Pancreas (tissue), 10 donors: ENCODE measurements at places on chromosomes 6 and 20. TPM values are rescaled to one million over a fixed set of nuclear protein-coding genes. Genes with fewer than 3 reads are reported as not detected.

DNA sequence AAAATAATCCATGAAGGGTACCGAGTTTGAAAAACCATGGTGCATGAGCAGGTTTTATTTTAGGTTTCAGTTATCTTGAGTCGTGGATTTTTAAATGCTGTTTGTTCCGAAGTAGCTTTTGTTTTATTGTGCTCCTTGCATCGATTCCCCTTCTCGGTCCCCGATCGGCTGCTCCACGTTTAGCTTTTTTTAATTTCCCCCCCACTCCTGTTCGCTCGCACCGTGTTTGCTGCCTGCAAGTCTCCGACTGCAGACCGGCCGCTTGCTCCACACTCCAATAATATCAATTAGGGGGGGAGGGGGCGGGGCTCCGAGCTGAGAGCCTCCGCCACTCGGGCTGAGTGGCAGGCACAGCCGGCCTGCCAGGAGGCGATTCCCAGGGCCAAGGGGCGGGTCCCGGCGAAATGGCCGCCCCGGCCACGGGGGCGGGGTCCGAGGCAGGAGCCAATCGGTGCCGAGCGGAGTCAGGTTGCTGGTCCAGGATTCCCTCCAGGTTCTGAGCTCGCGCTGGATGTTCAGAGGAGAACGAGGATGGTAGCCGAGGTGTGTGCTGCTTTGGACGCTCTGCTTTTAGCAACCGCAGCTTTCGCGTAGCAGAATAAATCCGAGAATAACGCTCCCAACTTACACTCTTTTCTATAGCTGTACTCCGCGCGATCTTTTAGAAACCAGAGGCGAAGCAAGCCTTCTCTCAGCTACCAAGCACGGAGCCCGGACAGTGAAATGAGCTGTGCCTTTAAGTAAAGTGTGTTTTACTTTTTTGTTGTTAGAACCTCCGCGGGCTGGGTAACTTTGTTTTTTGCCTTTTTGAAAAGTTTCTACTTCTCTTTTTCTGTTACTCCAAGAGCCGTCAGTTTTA, at the start of gene EPHA7:
Gene EPHA7, minus strand, starts transcription at position 256 of the 859 bp plus-strand sequence. Its CDS starts 218 bp downstream, at position 38.
- H3K36me3 ChIP-seq: no peaks in the 10 kb centered on the region
- peaks cover 4% of the 10 kb centered on the region for H3K27me3 ChIP-seq
- no peak within 1 kb of the TSS for H3K27ac ChIP-seq
- DNase-seq: peak; percentile 95
- H3K4me1 ChIP-seq: peaks cover 4% of the 10 kb centered on the region

DNA sequence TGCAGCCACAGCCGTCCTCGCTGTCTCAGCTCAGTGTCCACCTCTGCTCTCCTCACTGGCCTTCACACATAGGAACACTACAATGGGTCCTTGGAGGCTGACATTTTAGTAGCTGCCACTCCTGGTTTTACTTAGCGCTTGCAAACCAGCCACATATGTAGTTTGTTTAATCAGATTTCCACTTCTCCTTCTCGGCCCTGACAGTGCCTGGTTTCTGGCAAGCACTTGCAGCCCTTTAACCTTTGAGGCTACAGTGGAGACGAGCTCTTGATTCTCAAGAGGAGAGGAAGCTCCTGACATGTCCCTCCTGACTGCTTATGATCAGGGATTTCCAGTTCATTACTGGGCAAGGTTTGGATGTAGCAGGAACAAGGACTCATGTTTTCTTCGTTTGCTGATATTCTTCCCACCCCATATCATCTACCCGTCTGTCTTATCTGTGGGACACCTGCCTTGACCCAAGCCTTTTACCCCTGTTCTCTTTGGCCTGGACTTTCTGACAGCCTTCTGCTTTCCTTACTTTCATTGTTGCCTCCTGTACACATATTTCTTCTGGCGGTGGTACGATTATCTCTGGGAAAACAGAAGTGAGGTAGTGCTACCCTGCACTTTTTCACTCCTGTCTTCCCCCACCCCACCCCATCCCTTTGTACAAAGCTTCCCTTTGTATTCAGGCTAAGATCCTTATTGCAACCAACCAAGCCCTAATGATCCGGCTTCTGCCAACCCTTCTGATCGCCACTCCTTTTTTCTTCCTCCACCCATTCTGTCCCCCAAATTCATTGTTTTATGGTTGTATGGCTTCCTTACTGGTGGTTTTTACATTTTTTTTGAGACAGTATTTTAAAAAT, 31.2 kb downstream of the CEP43 start:
- H3K36me3 ChIP-seq: peaks cover 29% of the 10 kb centered on the region
- H3K27ac ChIP-seq: no peak overlapping the region
- no peak for DNase-seq
- no peaks in the 10 kb centered on the region for H3K4me1 ChIP-seq

- H3K4me1 ChIP-seq: no peaks in the 10 kb centered on the region
- H3K4me3 ChIP-seq: no peak overlapping the region
- H3K36me3 ChIP-seq: no peaks in the 10 kb centered on the region
Observed at GRCh38 chr6:157158456-157158855, 164.9 kb downstream of the TMEM242 start.

DNA sequence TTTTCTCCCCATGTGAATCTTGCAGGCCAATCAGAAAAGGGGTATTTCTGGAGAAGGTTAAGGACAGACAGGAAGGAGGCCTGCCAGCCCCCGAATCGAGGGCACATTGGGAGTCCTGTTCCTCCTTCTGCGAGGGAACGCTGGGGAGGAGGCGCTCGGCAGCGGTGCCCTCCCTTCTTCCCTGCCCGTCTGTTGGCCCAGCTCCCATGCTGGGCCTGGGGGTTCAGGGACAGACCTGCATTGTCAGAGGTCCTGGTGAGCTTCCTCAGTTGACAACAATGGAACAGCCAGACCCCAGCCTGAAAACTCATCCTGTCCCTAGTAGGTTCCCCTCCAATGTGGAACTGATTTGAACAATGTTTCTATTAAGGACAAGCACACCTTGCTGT, 15.1 kb upstream of the SYNJ2 start:
- DNase-seq: no peak
- H3K27ac ChIP-seq: no peak overlapping the region
- peaks cover 5% of the 10 kb centered on the region for H3K4me1 ChIP-seq
- H3K27me3 ChIP-seq: no peaks in the 10 kb centered on the region

DNA sequence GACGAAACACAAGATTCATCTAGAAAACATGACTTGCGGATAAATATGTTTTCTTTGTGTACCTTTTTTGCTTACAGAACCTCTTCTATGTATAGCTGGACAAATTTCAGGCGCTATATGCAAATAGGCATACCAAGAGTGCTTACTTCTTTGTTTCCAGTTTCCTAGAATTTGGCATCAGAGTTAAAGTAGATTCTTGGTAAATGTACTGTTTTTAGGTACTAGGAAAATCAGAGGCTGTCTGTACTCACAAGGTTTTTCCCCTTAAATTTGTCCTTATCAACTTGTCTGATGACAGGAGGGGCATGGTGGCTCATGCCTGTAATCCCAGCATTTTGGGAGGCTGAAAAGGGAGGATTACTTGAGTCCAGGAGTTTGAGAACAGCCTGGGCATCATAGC, 124.9 kb upstream of the TMEM170B start:
- no peaks in the 10 kb centered on the region for H3K36me3 ChIP-seq
- no peak for DNase-seq
- no peaks in the 10 kb centered on the region for H3K27me3 ChIP-seq
- H3K4me1 ChIP-seq: no peaks in the 10 kb centered on the region
- no peak overlapping the region for H3K4me3 ChIP-seq

DNA sequence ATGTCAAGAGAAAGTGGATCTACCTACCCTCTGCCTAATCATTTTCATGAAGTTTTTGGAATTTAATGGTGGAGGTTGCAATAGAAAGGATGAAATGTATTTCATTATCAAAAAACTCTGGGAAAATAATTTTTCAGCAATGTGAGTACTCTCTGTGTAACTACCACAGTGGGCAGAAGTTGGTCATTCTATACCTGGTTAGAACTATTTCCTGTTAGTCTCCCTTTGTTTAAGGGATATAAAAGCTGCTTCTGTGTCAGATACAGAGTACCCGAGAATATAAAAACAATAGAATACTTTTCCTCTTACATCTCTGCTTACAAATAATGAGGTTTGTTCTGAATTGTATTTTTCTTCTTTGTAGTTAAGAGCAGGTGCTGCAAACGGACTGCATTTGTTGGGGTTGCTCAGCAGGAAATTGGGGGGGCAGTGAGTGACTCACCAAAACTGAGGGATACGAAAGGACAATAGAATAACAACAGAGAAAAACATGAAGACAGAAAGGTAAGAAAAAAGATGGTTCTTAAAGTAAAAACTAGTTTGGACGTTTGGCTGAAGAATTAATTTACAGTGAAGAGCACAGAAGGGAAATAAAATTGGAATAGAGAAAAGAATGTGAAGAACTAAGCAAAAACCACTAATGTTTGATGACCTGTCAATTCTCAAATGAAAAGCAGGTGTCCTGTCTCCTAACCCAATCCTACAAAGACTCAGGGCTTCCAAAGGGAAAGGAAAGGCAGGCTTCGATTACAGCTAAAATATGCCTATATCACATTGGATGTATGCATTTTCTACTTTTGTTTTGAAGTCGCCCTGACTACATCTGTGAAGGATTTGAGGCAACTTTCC, 703.1 kb downstream of the RFPL4B start:
- H3K4me1 ChIP-seq: no peaks in the 10 kb centered on the region
- no peak for DNase-seq
- H3K27ac ChIP-seq: no peak overlapping the region
- no peaks in the 10 kb centered on the region for H3K27me3 ChIP-seq
- H3K4me3 ChIP-seq: no peak overlapping the region

DNA sequence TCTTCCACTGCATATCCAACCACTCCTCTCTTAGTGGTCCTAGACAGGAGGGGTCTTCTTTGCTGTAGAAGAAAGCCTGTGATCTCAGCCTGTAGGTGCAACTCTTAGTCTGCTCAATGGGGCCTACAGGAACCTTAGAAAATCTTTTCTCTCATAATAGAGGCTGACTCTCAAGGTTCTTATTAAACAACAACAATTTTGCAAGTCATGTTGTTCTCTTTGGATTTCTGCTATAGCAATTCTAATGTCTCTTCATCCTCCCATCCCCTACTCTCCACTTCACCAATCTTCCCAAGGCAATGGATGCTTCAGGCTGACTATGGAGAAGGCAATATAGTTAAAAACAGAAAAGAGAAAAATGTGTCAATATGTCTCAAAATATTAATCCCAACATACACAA, 40.8 kb upstream of the SPTLC3 start:
- H3K36me3 ChIP-seq: no peaks in the 10 kb centered on the region
- H3K4me1 ChIP-seq: no peaks in the 10 kb centered on the region
- no peak overlapping the region for H3K4me3 ChIP-seq
- DNase-seq: no peak
- H3K27ac ChIP-seq: no peak overlapping the region

GRCh38 chr6:9646342-9647070, 768.4 kb downstream of the TFAP2A start:
- H3K4me1 ChIP-seq: no peaks in the 10 kb centered on the region
- no peak overlapping the region for H3K4me3 ChIP-seq
- H3K27ac ChIP-seq: no peak overlapping the region

DNA sequence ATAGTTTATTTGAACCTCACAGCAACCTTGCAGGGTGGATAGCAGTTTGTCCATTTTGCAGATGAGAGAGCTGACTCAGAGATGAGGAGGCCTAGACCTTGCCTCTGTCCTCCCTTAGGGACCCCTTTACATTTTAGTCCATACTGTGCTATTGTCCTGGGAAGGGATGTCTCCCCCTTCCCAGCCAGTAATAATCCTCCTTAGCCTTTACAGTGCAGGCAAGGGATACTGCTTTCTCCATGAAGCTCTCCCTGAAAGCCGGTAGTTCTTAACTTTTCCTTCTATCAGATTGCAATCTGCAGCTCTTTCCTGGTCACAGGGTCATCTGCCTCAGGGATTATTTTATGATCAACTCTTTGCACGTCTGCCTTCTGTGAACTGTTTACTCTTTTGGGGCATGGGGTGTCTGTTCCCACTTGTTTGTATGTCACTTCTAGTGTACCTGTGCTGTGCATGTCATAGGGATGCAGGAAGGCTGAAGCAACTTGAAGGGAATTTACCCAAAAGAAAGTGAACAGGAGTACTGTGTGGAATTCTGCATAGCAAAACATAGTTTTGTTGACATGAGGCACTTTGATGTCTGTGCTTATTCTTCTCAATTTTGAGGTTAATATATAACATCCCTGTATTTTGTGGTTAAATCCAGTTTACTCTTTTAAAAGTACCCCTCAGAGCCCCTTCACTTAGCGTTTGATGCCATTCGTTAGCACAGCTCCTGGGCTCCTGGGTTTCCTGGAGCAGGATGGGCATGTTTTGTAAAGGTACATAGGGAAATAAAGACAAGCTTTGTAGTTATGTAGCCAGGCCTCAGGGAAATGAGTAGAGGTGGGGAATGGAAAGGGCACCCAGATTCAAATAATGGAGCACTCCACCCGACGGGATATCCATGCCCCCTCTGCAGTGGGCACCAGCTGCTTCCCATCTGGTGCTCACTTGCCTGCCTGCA, 38.1 kb downstream of the DHX35 start:
- H3K27ac ChIP-seq: no peak overlapping the region
- DNase-seq: no peak
- H3K4me3 ChIP-seq: no peak overlapping the region
- H3K4me1 ChIP-seq: no peaks in the 10 kb centered on the region

GRCh38 chr6:155341130-155341828, 27.0 kb upstream of the TFB1M start:
- H3K36me3 ChIP-seq: no peaks in the 10 kb centered on the region
- no peak overlapping the region for H3K4me3 ChIP-seq
- H3K4me1 ChIP-seq: no peaks in the 10 kb centered on the region
- H3K27ac ChIP-seq: no peak overlapping the region

DNA sequence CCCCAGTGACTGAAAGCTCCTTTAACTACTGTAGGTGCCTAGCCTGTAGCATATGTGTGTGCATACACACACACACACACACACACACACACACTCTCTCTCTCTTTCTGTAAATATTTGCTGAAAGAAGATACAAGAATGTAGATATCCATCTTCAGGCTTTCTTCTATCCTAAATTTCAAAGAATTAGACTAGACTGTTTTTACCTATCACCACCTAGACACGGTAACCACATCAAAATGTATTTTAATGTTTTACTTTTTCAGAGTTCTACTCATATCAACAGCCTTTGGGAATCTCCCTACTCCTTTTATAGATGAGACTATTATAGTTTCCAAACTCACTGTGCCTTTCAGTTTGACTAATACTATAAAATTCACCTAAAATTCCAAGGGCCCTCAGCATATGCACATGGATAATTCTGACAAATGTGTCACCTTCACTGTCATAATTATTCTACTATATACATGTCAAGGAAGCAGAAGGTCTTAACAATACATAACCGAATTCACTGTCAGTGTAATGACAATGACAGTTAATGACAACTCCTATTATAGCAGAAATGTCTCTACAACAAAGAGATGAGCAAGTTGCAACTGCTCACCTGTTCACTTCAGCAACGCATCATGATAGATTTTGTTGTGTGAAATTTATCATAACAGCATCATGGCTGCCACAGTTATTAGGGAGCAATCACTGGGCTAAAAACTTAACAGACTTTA, 236.5 kb downstream of the GMPR start:
- no peak overlapping the region for H3K4me3 ChIP-seq
- no peak for DNase-seq
- H3K36me3 ChIP-seq: no peaks in the 10 kb centered on the region
- H3K4me1 ChIP-seq: peaks cover 6% of the 10 kb centered on the region
- no peak overlapping the region for H3K27ac ChIP-seq
- H3K27me3 ChIP-seq: no peaks in the 10 kb centered on the region

GRCh38 chr6:75109765-75110164, 96.1 kb downstream of the COL12A1 start:
- DNase-seq: no peak
- no peak overlapping the region for H3K27ac ChIP-seq
- H3K27me3 ChIP-seq: no peaks in the 10 kb centered on the region
- H3K36me3 ChIP-seq: no peaks in the 10 kb centered on the region
- no peaks in the 10 kb centered on the region for H3K4me1 ChIP-seq
- H3K4me3 ChIP-seq: no peak overlapping the region

The KIF25 gene
- not detected for total RNA-seq

The IPCEF1 gene
- total RNA-seq: 4.4 TPM

The TGIF2 gene
- total RNA-seq: 11.4 TPM

The RFX6 gene
- total RNA-seq: 1.1 TPM

The ZSCAN16 gene
- 2.1 TPM for total RNA-seq

The CLPSL1 gene
- total RNA-seq: 98.8 TPM

The CDH4 gene
- 0.28 TPM for total RNA-seq
